Right lung (tissue), 10 donors: ENCODE measurements at places on chromosomes 16 and 17. TPM values are rescaled to one million over a fixed set of nuclear protein-coding genes. Genes with fewer than 3 reads are reported as not detected.

NPIPA5 gene
- 32.3 TPM for polyA plus RNA-seq

FBXW10B gene
- 1.5 TPM for polyA plus RNA-seq

ABCC12 gene
- 0.16 TPM for polyA plus RNA-seq

C16orf54 gene
- polyA plus RNA-seq: 0.78 TPM

CLEC3A gene
- polyA plus RNA-seq: not detected

SDK2 gene
- polyA plus RNA-seq: 5.1 TPM

DNA sequence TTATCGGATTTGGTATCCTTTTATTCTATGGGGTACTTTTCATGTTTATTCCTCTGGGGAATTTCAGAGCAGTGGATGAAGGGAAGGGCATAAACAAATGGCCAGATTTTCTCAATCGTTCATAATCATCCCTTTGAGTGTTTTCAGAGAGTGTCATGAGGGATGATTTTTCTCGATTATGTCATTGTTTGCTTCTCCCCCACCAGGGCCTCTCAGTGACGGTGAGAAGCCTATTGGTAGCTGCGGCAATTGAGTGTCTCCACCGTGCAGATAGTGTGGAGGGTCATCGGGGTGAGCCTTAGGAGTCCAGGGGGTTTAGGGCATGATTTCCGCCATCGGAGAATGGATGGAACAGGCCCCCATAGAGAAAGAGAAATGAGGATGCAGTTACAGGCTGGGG is 57.2 kb downstream of the USP43 start:
- no peak for DNase-seq

- no peak for DNase-seq
These were observed 4.1 kb upstream of the PPP1R9B start for GRCh38 chr17:50154604-50155003.

GRCh38 chr16:84813141-84813934 is 6.4 kb upstream of the CRISPLD2 start:
- DNase-seq: no peak

DNA sequence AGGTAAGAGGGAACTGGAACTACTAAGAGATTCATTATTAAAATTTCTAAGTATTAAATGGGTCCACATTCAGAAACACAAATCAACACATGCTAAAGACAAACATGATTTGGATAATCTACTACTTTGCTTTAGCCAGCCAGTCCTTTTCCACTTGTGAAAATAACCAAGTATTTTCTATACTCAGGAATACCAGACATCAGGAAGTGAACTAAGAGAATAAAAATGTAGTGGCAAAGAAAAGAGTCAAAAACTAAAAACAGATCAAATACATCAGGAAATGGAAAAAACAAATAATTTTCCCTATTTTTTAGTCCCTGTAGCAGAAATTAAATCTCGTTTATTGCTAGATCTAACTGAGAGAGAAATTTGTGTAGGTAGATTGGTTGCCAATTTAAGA is 78.0 kb downstream of the MYO1D start:
- no peak for DNase-seq

GRCh38 chr17:51166987-51167931 is 1.0 kb downstream of the NME2 start:
- peak; percentile 21 for DNase-seq

DNA sequence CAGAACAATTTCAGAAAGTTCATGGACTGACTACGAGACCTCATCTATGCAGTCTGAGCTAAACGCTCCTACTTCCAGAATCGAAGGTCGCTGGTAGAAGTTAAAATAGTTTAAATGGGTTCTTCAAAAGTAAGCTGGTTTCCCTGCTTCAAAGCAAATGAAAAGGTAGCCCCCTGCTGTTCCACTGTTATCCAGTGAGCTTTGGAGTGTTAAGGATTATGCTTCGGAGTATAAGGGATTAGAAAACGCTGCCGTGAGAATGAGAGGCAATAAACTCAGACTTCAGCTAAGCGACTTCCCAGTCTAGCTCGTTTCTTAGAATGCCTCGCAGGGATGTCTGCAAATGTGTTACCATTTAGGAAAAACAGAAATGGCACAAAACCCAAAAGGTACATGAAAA is 12.4 kb downstream of the MLYCD start:
- no peak for DNase-seq

DNA sequence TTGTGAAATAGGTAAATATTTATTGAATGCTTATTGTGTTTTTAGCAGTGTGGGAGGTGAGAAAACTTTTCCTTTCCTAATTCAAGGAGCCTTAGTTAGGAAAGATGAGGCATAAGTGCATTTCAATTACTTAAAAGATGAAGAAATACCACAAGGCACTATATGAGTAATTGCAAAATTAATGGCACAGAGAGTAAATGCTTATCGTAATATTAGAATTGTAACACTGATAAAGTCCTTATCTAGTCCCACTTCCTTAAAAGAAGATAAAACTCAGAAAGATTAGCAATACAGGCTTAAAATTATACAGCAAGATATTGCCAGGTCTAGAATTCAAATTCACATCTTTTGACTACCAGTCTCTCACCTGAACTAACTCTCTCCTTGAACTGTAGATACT is 232.6 kb upstream of the TBX2 start:
- no peak for DNase-seq

DNA sequence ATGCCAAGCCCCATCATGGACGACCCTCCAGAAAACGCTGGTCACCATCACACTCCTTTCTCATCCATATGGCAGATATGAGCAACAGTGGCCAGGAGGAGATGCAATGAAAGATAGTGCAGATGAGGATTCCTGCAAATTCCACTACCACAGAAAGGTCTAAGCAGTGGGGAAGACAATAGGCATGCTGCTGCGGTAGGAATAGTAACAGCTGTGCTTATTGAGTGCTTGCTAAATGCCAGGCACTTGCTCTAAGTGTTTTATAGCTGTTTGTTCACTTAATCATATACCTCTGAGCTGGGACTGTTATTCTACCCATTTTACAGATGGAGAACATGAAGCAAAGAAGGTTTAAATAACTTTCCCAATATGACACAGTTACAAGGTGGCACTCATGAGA is 46.6 kb upstream of the AKAP1 start:
- DNase-seq: no peak

GRCh38 chr16:12186774-12187335 is 210.3 kb downstream of the SNX29 start:
- no peak for DNase-seq

GRCh38 chr17:60102632-60103096 is 23.9 kb upstream of the HEATR6 start:
- peak; percentile 30 for DNase-seq

- no peak for DNase-seq
These were observed 9.0 kb downstream of the SMIM5 start for GRCh38 chr17:75642182-75642783.

- no peak for DNase-seq
These were observed 2.9 kb upstream of the SIRT7 start for GRCh38 chr17:81920612-81921536.

GRCh38 chr17:13182854-13183253 is 165.0 kb upstream of the ELAC2 start:
- no peak for DNase-seq

GRCh38 chr17:21379080-21379711 is 3.0 kb downstream of the KCNJ12 start:
- DNase-seq: no peak

DNA sequence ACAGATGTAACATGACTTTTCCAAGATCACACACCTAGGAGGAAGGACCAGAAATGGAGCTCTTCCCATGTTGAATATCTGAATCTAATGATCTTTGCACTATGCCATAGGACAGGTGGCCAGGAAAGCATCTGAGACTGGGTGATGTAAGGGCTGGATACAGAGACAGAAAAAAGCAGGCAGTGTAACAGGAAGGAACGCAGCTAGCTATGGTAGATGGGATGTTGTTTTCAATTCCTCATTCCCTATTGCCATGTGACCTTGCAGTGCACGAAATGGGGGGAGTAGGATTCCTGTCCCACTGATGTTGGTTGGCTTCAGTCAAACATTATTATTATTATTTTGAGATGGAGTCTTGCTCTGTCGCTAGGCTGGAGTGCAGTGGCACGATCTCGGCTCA is 3.7 kb upstream of the NPIPB15 start:
- DNase-seq: no peak

DNA sequence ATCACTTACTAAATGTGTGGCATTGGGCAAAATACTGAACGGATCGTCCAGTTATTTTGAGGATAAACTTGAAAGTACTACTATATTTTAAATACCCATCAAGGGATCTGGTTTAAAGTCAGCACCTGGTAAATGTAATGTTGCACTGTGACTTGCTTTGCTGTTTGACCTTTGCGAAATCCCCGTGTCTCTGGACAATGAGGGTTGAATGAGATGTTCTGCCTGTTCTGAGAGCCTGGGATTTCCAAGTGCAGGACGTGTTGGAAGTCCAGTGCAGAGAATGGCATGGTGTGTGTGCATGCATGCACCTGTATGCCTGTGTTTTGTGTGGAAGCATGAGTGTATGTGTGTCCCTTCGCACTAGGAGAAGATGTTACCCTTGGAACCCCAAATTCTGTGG is 106.6 kb downstream of the N4BP1 start:
- DNase-seq: no peak

- peak; percentile 81 for DNase-seq
These were observed 30.7 kb upstream of the CDH5 start for GRCh38 chr16:66335704-66336329.

GRCh38 chr17:81035521-81036196 is 708 bp downstream of the BAIAP2 start:
- DNase-seq: no peak

- no peak for DNase-seq
These were observed 491 bp downstream of the GAS7 start for GRCh38 chr17:10197721-10198508.

GRCh38 chr17:56598466-56598865 is 5.0 kb downstream of the NOG start:
- DNase-seq: no peak

GRCh38 chr17:45147581-45148182 is 593 bp upstream of the HEXIM1 start:
- peak; percentile 94 for DNase-seq

- no peak for DNase-seq
These were observed 114.8 kb upstream of the NOL11 start for GRCh38 chr17:67602974-67603373.

DNA sequence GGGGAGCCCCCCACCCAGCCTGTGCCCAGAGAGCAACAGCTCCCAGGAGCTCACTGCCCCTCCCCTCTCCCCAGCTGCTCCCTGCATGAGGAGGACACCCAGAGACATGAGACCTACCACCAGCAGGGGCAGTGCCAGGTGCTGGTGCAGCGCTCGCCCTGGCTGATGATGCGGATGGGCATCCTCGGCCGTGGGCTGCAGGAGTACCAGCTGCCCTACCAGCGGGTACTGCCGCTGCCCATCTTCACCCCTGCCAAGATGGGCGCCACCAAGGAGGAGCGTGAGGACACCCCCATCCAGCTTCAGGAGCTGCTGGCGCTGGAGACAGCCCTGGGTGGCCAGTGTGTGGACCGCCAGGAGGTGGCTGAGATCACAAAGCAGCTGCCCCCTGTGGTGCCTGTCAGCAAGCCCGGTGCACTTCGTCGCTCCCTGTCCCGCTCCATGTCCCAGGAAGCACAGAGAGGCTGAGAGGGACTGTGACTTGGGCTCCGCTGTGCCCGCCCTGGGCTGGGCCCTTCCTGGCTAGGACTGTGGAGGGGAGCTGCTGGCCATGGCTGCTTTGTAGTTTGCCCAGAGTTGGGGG is 584 bp downstream of the TCAP start:
- DNase-seq: no peak
